GM23338 (cell line): ENCODE measurements at places on chromosomes 1 and 21. TPM values are rescaled to one million over a fixed set of nuclear protein-coding genes. Genes with fewer than 3 reads are reported as not detected.

GRCh38 chr1:29672416-29673227 lies 436.3 kb downstream of the PTPRU start:
- no peak for DNase-seq
- no peak overlapping the region for H3K27ac ChIP-seq
- no peaks in the 10 kb centered on the region for H3K27me3 ChIP-seq
- H3K36me3 ChIP-seq: no peaks in the 10 kb centered on the region
- H3K4me1 ChIP-seq: no peaks in the 10 kb centered on the region

DNA sequence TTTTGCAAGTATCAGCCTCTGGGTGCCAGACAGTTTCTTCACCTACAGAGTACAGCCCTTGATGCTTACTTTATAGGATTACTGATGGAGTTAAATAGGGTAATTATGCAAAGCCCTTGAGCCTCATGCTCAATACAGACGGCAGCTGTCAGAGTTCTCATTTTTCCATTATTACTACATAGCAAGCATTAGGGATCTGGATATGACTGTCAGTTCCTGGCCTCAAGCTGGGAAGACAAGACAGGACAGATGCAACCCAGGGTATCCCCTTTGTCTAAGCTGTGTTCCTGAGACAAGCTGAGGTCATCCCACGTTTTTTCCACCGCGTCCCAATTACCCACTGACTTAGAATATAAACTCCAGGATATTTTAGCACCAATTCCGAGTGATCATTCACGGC lies 94.4 kb downstream of the SLC35F3 start:
- no peak for DNase-seq
- no peaks in the 10 kb centered on the region for H3K36me3 ChIP-seq
- no peak overlapping the region for H3K4me3 ChIP-seq
- no peak overlapping the region for H3K27ac ChIP-seq

DNA sequence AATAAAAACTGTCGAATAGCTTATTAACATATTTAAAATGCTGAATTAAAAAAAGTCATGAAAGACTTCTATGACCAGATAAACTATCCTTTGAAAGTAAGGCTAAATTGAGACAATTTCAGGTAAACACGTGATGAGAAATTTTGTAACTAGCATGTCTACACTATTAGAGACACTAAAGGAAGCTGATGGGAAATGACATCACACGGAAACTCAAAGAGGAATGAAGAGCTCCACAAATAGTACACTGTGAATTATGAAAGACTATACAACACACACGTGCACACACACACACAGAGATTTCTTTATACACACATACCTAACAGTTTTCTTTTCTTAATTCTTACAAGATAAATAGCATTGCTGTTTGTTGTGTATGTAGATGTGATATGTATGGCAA lies 70.9 kb upstream of the PLA2G4A start:
- no peaks in the 10 kb centered on the region for H3K36me3 ChIP-seq
- DNase-seq: no peak
- H3K4me1 ChIP-seq: no peaks in the 10 kb centered on the region
- no peak overlapping the region for H3K4me3 ChIP-seq

- no peaks in the 10 kb centered on the region for H3K27me3 ChIP-seq
- H3K27ac ChIP-seq: no peak overlapping the region
These were observed 326.6 kb downstream of the CAMTA1 start for GRCh38 chr1:7111853-7112252.

DNA sequence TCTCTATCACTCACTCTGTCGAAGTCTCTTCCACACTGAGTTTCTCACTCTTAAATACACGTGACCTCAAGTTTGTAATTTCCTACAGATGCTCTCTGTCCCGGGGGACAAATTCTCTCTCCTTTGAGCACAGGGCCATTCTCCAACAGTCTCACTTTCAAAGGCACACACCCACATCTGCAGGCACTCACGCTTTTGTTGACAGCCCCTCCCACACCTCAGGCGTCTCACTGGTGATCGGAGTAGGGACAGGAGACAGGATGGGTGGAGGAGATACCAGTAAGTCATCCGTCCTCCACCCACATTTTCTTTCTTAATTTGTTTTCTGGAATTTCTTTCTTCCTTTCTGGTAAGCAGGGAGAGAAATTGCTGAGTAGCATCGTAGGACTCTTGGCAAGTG lies 40.6 kb upstream of the GREM2 start:
- H3K4me1 ChIP-seq: no peaks in the 10 kb centered on the region
- no peak for DNase-seq
- H3K27ac ChIP-seq: no peak overlapping the region
- H3K27me3 ChIP-seq: no peaks in the 10 kb centered on the region
- no peaks in the 10 kb centered on the region for H3K36me3 ChIP-seq

DNA sequence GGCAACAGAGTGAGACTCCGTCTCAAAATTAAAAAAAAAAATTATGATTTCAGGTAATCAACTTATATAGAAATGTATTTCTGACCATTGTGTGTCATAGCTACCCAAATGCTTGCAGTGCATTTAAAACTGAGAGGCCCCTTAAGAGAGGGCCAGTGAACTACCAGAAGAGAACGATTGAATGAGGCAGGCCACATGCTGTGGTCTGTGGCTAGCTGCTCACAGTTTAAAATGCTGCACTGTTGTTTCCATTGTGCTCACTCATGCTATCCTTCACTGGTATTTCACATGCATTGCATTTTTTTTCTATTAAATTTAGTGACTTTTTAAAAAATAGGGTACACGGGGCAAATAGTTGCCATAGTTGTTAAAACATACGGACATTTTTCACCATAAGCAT lies 26.0 kb downstream of the CHML start:
- no peak overlapping the region for H3K27ac ChIP-seq
- no peaks in the 10 kb centered on the region for H3K36me3 ChIP-seq
- H3K27me3 ChIP-seq: no peaks in the 10 kb centered on the region
- H3K4me3 ChIP-seq: no peak overlapping the region
- DNase-seq: no peak
- H3K4me1 ChIP-seq: no peaks in the 10 kb centered on the region

DNA sequence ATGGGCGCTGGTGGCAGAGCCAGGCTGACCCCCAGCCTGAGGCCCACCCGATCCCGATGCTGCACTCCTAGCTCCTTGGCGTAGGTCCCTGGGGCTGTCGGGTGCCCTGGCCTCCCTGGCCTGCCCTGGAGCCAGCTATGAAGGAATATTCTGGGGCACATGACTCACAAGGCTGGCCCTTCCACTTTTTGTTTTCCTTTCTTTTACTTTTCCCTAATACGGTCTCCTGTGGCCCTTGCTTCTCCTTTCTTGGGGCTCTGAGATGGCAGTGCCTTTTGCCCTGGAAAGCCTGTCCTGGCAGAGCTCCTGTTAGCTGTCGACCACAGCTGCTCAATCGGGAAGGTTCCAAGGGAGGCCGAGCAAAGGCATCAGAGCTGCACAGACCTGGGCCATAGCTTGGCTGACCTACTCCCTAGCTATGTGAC lies 22.1 kb downstream of the ARHGEF10L start:
- H3K27ac ChIP-seq: peak overlapping the region; percentile 63; the same call in 1 of the 2 replicates
- H3K4me1 ChIP-seq: peaks cover 71% of the 10 kb centered on the region
- H3K27me3 ChIP-seq: no peaks in the 10 kb centered on the region
- no peaks in the 10 kb centered on the region for H3K36me3 ChIP-seq

The ZBTB8A gene
- total RNA-seq: 6.1 and 8.7 TPM in 2 replicates

The GSTM5 gene
- total RNA-seq: 2.5 and 4.8 TPM in 2 replicates
